ENCODE measurements at places on chromosomes 1 and 21.
A peak's percentile ranks its signal among the peaks of the same experiment; 100 is the strongest.

GRCh38 chr1:147185432-147185831, 13.2 kb upstream of the PRKAB2 start:
- DNase-seq: no peak

DNA sequence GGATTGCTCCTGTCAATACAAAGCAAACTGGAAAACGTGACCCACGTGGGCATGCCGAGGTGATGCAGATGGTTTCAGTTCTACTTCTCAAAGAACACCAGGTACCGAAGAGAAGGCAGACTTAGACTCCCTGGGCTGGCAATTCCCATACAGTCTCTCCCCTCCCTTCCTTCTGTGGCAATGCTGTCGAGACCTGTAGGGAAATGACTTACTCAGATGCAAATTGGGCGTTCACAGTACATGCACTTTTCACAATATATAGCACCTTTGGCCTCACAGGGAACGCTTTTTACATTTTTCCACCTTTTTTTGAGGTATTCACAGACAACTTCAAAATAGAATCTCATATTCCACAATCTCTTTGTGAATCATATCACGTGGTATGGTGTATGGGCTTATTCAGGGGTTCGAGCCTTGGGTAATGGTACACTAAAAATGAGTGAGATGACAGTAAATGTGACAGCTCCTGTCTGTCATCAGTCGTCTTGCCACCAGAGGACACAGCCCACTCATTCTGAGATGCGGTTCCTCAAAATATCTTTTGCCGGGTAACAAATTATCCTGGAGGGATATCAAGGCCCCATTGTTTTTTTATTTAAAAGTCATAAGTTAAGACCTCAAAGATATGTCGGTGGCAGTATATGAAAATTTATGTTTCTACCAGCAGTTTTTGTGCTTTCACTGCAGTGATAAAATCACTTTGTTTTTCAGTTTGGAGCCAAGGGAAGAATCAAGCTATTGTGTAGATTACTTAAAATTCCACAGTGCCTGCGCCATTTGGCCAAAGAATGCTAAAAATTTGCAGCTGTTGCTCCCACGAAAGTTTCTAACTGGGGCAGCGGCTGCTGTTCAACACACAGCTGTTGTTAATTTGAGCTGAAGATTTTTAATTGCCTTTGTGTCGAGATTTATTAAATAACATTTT, 168.4 kb downstream of the ZZZ3 start:
- DNase-seq: peak; percentile 73

- no peak for DNase-seq
These were observed 33.3 kb downstream of the FOXD2 start for GRCh38 chr1:47471163-47471562.

- no peak for DNase-seq
These were observed 59.5 kb downstream of the OMA1 start for GRCh38 chr1:58487002-58487401.

- DNase-seq: no peak
These were observed 67.2 kb upstream of the WDR26 start for GRCh38 chr1:224501836-224502235.

- no peak for DNase-seq
These were observed 6.8 kb upstream of the UTP25 start for GRCh38 chr1:209820986-209821385.

- DNase-seq: peak; percentile 56
These were observed 20.6 kb upstream of the NPL start for GRCh38 chr1:182768963-182769362.

GRCh38 chr1:185956881-185957280, 222.7 kb downstream of the HMCN1 start:
- DNase-seq: no peak

DNA sequence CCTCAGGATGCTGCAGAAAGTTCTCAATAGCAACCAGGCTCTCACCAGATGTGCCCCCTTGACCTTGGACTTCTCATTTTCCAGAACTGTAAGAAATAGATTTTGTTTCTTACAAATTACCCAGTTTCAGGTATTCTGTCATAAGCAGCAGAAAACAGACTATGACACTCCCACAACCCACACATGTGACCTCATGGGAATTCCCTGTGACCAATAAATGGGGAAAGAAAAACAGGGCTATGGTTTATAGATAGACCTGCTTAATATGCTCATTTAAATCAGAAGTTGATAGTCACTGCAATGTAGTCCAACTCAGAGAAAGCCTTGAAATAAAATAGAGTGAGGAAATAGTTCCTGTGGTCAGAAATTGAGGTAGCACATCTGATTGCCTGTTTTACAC, 380.9 kb upstream of the PTBP2 start:
- no peak for DNase-seq

- no peak for DNase-seq
These were observed 203.5 kb downstream of the NTNG1 start for GRCh38 chr1:107344268-107344760.

- no peak for DNase-seq
These were observed 67.0 kb downstream of the BACH1 start for GRCh38 chr21:29365661-29366265.

DNA sequence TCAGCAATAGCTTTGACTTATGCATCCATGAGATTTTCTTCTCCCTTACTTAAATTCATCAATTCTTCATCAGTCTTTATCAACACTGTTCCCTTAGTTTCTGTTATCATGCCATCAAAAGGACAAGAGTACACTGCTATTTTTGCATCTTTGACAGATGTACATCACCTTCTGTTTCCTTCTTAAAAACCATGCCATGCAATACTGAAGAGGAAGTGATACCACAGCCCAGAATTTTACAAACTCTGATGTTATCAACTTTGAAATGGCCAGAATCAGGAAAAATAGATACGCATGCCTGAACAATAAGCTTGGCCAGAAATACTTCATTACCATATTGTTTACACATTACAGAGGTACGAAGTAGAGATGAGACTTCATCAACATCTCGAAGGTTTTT, 21.1 kb downstream of the FMO5 start:
- DNase-seq: no peak

GRCh38 chr21:38984568-38984967, 178.8 kb downstream of the ETS2 start:
- no peak for DNase-seq

All from A172 (cell line).